ENCODE measurements at places on chromosomes 7 and 10.

- no peak for DNase-seq
Observed at GRCh38 chr10:59243611-59244195, 67.3 kb downstream of the PHYHIPL start.

DNA sequence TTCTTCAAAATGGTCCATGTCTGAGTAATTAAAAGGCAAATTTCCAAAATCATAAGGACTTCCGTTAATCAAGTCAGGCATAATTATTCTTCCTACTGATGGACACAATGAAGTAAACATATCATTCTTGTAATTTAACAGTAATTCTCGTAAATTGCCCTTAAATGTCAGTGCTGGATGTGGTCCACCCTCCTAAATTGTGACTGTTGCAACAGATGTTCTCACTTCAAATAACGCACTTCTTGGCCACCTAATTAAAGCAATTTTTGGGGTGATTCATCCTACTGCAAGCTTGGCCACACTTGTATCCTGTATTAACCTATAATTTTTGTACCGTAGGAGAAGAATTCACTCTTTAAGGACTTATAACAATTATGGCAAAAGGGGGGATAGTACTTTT, 1.9 kb downstream of the COL1A2 start:
- DNase-seq: no peak

DNA sequence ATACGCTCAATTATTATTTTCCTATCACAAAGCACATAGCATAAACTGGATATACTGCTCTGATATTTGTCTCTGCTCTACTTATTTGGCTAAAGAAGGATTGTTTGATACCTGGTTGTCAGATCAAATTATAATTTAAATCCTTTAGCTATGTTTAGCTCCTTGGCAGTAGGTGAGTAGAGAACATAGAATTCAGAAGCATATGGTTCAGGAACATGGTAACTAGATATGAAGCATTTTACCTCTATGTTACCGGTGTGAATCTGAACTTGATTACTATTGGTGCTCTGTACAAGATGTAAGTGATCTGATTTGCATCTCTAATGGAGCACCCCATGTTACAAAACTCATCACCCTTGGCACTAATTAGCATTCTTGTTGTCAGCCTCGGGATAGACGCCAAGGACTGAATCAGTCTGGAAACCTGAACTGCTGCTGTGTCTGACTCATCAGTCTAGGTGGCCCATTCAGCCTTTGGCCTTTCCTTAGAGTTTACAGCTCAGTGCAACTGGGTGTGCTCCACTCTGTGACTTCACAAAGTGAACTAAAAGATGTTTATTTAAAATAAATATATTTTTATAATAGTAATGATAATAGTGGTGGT, 12.3 kb upstream of the MYPN start:
- no peak for DNase-seq

- no peak for DNase-seq
Observed at GRCh38 chr7:155568842-155569494, 22.6 kb upstream of the CNPY1 start.

DNA sequence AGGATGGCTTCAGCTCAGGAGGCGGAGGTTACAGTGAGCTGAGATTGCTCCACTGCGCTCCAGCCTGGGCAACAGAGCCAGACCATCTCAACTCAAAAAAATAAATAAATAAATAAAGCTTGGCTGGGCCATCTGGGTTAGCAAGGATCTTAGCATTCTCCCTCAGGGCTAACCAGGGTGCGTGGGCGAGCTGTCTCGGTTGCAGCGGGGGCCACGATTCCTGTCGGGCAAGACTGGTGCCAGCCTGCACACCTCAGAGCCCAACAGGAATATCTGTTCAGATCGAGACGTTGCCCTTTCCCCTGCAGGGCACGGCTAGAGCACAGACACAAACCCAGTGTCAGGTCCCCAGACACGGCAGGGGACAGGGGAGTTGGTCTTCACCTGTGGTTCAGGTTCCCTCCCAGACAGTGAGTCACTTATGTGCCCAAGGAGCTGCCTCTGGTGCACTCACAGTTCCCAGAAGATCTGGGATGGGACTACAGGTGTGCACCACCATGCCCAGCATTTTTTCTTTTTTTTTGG, 75.5 kb upstream of the GTF2I start:
- DNase-seq: no peak

DNA sequence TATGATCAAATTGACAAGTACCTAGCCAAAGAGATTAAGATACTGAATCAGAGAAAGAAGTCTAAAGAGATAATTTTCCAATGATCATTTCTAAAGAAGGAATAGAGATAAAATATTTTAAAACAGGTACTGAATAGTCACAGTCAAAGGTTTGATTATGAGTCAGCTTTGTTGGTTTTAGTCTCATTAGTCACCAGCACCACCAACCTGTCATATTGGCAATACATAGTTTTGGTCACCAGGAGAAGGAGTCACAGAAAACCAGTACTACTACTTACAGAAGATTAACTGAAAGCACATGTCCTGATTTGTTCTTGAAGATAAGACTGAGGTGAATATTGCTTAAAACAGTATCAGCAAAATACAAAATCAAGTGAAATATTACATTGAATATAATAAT, 34.6 kb downstream of the ZEB1 start:
- DNase-seq: no peak

GRCh38 chr10:17649836-17650235, 5.9 kb downstream of the STAM start:
- DNase-seq: no peak

DNA sequence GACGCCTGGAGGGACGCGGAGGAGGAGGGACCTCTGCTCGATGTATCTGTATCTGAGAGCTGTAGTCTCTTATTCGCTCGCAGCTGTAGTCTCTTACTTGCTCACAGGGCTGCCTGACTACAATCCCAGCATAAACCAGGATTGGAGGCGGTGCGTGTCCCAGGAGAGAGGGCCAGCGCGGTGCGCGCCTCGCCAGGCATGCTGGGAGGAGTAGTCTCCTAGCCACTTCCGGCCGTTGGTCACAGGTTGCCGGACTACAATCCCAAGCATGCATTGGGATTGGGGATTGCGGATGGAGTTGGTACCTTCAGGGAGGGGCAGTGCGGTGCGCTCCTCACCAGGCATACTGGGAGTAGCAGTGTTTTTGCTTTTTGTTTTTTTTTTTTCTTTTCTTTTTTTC, 421.7 kb upstream of the NUPR2 start:
- no peak for DNase-seq

- peak; percentile 58 for DNase-seq
Observed at GRCh38 chr7:5528071-5528814, 104.6 kb upstream of the TNRC18 start.

DNA sequence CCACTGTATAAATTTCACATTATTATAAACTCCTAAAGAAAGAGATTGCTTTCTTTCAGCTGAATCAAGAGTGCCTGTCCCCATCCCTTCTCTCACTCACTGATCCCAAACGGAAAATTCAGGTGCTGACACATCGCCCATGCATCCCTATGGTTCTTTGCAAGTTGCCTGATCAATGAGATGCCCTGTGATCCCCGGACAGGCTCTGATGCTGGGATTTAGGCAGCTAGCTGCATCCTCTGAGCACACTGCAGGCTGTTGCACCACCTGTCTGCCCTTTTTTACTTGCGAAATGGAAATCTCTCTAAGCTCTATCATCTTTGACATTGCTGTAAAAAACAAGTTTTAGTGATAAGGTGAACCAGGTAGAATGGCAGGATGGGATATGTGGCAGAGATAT, 456.5 kb downstream of the GATA3 start:
- no peak for DNase-seq

- DNase-seq: no peak
Observed at GRCh38 chr7:46682836-46683624, 762.0 kb upstream of the IGFBP3 start.

- DNase-seq: peak; percentile 97
Observed at GRCh38 chr10:93496322-93497041, at the start of gene CEP55. TSS of gene CEP55 (plus strand) at chr10:93496612. CDS start at chr10:93500052, 3,440 bp downstream.

Data from stimulated activated CD8-positive, alpha-beta memory T cell treated with anti-CD3 and anti-CD28 coated beads, Interleukin-4, amount 100 ng/mL, for 48 hours (primary cell).